ENCODE measurements at places on chromosomes 3 and 15. TPM values are rescaled to one million over a fixed set of nuclear protein-coding genes. Genes with fewer than 3 reads are reported as not detected.

GP9 gene
- not detected for polyA plus RNA-seq

ALDH1A2 gene
- polyA plus RNA-seq: 16.3 TPM

DUOXA1 gene
- 0.07 TPM for polyA plus RNA-seq

SLC12A1 gene
- not detected for polyA plus RNA-seq

PTPN23 gene
- polyA plus RNA-seq: 8.5 TPM

SGO1 gene
- polyA plus RNA-seq: 2.0 TPM

C3orf80 gene
- 0.03 TPM for polyA plus RNA-seq

CCDC80 gene
- polyA plus RNA-seq: 18.5 TPM

IL16 gene
- 0.29 TPM for polyA plus RNA-seq

GOLGA8N gene
- polyA plus RNA-seq: 1.2 TPM

GRCh38 chr3:31533169-31534064 is 692 bp downstream of the STT3B start:
- DNase-seq: peak; percentile 42

DNA sequence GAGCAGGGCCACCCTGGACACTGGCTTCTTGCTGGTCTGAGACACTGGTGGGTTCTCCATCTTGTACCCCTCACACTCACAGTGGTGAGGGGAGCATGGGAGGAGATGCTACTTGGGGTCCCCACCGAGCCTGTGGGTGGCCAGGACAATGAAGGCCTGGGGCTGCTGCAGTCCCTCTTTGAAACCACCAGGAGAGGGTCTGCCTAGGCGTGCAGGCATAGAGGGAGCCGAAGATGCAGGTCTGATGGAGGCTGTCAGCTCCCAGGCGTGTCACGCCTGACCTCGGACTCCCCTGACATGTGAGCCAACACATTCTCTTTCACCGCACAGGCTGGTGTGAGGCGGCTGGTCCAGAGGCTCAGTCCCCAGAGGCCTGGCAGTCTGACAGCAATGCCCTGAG is 39.1 kb downstream of the NIPA2 start:
- no peak for DNase-seq

GRCh38 chr3:183540501-183541234 is 14.8 kb downstream of the KLHL6 start:
- DNase-seq: no peak

GRCh38 chr3:56917361-56918110 is 115.8 kb upstream of the ARHGEF3 start:
- DNase-seq: no peak

GRCh38 chr3:121998611-121999473 is 23.2 kb downstream of the ILDR1 start:
- peak; percentile 41 for DNase-seq

GRCh38 chr3:161230621-161231171 is 9.6 kb downstream of the NMD3 start:
- DNase-seq: no peak

- DNase-seq: no peak
These were observed 188.7 kb downstream of the THRB start for GRCh38 chr3:24305795-24306467.

- DNase-seq: no peak
These were observed 66.7 kb upstream of the GOLGA8B start for GRCh38 chr15:34650177-34650576.

- DNase-seq: peak; percentile 70
These were observed 1.1 kb upstream of the UTS2B start for GRCh38 chr3:191331388-191331787.

- peak; percentile 52 for DNase-seq
These were observed 27.2 kb upstream of the ZNF502 start for GRCh38 chr3:44685128-44685800.

DNA sequence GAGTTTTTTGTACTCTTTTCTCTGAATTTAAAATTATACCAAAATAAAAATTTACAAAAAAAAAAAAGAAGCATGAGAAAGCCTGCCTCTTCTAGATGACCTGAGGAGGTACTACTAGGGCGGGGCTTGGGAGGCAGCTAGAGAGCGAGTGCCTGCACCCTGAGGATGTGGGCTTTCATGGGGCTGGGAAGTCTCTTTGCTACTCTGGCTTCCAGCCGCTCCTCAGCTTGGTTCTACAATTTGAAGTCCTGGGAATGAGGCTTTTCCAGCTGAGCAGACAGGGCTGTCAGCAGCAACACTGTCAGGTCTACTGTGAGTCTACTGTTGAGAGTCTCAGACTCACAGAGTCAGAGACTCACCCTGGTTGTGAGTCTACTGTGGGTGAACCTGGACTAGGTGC is 8.2 kb upstream of the PSTPIP1 start:
- DNase-seq: no peak

DNA sequence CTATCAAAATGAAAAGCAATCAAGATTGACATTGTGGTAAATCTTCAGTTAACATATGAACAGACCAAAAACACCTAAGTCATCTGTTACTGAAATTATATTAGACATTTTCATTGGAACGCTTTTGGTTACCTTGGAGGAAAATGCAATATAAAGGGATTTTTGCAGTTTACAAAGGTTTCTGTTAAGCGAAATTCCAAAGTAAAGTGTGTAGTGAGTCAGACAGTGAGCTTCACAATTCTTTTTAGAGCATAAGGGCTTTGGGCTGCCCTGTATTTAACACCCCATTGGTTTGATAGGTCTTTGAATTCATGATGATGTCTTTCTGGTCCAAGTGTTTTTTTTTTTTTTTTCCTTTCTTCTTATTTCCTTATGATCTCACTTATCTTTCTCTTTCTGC is 462.8 kb downstream of the EDEM1 start:
- DNase-seq: no peak

DNA sequence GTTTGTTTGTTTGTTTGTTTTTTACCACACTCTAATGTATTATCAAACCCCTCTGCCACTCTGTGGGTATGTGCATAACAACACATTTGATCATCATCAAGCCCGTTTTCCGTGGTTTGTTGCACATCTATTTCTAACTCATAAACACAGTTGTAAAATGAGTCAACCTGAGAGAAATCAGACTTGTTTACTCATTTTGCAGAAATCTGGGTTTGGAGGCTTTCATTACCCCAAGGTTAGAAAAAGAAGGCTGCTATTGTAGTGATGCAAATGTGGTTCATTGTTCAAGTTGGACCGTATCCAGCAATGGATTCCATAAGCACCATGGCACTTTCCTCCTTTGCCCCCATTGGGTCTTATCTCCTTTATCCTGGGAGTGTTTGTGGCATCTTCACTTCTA is 353.2 kb upstream of the SOX2 start:
- no peak for DNase-seq

DNA sequence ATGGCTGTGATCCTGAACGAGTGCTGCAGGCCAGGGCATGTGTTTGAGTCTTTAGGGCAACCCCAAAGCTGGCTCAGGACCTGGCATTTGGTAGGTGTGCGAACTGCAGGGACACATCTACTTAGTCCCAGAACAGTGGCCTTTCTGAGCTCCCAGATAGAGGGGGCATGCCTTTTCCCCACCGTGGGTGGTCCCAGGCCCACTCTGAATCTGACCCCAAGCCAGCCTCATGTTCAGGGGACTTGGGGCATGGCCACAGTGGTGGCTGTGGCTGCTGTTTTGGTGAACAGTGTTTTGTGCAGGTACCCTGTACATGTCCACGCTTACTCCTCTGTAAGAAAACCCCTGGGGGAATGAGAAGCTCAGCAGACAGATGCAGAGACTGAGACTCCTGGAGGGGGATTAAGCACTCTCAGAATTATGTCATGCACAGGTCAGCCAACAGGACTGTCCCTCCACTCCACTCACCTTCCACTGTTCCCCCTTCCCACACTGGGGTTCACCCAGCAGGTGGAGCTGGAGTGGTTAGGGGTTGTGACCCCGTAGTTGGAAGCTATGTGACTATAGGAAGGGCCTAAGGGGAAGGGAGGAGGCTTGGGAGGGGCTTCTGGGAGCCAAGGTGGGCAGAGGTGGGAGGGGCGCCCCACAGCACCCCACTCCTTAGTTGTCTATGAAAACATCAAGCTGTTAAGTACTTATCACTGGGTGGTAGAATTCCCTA is 16.4 kb downstream of the ESYT3 start:
- no peak for DNase-seq

All from endothelial cell of umbilical vein (primary cell).